ENCODE measurements at places on chromosomes 1 and 21.

DNA sequence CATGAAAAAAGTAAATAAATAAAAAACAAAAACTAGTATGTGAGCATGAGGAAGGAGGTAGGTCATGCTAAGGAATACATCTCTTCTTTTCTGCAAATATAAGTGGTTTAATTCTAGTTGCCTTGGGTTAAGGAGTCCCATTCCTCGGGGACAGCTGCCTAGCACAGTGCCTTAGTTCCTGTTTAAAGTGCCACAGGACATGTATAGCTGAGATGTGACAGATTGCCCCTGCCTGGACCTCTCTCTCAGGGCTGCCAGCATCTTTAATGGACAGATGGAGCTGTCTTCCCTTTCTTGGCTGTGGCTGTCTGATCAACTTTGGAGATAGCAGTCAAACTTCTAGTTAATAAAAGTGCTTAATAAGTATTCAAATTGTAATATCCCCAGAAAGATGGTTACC lies 50.0 kb downstream of the TSEN15 start:
- DNase-seq = no peak

DNA sequence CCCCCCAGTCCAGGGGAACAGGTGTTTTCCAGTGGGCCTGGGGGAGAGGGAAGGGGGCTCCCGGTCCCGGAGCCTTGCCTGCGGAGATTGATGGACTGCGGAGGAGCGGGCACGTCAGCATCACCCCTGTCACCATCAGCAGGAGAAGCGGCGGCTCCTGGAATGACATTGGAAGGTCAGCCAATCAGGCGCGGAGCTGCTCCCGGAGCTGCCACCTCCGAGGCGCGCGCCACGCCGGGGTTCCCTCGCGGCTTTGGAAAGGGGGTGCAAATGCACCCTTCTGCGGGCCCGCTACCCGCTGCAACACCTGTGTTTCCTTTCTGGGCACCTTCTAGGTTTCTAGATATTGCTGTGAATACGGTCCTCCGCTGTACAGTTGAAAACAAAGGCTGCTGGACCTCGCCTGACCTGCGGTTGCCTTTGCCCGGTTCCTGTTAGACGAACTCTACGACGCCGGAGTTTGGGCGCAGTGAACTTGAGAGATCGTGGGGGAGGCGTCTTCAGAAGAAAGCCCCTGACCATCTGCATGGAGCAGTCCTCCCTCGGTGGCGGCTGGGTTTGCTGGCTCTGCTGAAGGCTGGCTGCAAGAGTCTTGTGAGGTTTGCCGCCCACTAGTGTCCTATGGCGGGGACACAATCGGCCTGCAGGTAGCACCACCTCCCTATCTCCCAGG lies 5.3 kb downstream of the DSCAM start:
- DNase-seq = no peak

GRCh38 chr1:110675060-110675791 lies 486 bp upstream of the KCNA3 start:
- DNase-seq = no peak

- no peak for DNase-seq
These were observed 156.9 kb downstream of the ASTN1 start for GRCh38 chr1:177007437-177008161.

GRCh38 chr1:114340892-114341291 lies 170.1 kb downstream of the TRIM33 start:
- DNase-seq = no peak

GRCh38 chr1:61426254-61426653 lies 298.7 kb downstream of the TM2D1 start:
- DNase-seq = no peak

DNA sequence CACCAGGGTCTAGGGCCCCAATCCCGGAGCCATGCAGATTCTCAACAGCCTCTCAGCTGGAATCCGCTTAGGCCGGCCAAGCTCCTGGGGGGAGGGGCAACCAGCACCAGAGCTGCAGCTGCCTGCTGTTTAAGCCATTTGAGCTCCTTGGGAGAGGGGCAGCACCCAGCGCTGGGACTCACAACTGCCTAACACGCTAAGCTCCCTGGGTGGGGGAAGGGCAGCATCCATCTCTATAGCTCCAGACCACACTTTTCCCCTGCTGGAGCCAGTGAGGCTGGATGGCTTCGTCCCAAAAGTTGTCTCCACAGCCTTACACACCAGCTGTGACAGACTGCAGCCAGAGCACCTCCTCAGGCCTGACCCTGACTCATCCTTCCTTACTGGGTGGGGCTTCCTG lies 6.9 kb upstream of the PTGFR start:
- DNase-seq = no peak

DNA sequence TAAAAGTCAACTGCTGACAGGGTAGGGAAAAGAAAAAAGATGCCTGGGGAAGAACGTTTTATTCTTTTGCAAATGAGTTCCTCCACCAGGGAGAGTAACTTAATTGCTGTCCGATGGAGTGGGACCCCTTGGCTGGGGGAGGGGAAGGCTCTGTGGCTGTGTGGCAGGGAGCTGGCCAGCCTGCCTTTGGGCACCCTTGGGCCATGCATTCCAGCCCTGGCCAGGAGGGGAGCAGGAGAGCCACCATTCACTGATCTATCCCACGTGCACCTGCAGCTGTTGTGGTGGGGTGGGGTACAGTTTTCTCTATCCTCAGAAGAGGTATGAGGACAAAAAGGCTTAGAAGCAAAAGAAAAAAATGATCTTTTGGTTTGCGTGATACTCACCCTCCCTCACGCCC lies 116.9 kb downstream of the KCNK1 start:
- DNase-seq = no peak

Data from germinal center (tissue), 1 donor.